ENCODE measurements at places on chromosomes 12 and 14. TPM values are rescaled to one million over a fixed set of nuclear protein-coding genes. Genes with fewer than 3 reads are reported as not detected.

Gene FBXO33
- total RNA-seq: 15.6 TPM

Gene GCH1
- 3.3 TPM for total RNA-seq

Gene RPS6KA5
- 1.4 TPM for total RNA-seq

Gene NXPH4
- total RNA-seq: 0.88 TPM

DNA sequence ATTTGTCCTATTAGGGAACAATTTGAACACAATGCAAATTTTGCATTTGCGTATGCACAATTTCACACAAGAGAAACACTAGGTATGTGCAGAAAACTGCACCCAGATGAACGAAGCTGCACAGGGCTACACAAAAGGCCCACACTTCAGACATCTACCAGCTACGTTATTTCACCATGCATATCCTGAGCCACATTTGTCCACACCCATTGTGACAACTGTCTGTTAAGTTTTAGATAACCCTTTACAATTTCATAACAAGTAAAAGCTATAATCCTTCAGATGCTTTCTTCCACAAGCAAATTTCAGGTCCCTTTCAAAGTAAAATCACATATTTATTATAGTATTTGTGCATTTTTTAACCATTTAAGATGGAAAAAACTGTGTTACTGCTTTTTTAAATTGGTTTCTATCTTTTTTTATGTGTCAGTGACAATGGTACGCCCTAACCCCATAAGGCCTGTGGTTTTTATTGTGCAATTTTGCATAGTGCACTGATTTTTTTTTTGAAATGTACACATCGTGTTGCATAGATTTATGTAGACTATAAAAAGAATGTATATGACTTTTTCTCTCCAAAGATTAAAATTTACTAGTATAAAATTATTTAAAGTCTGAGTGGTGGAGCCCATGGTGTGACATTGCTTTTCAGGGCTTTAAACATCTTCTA is 87.8 kb upstream of the BTG1 start:
- no peak for DNase-seq

DNA sequence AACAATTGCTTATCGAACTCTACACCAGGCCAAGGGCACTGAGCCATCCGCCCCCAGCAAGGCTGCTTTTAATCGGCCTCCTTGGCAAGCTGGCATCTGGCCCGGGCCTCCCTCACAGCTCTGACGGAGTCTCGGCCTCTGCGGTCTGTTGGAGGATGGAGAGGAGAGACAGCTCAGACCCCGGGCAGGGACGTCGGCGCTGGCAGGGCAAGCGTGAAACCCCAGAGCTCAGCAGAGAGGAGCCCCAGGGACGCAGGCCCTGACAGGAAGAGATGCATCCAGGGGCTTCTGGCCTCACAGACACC is 17.5 kb downstream of the CAMKK2 start:
- DNase-seq: no peak

- DNase-seq: no peak
Observed at GRCh38 chr14:55062517-55063351, 11.3 kb downstream of the MAPK1IP1L start.

DNA sequence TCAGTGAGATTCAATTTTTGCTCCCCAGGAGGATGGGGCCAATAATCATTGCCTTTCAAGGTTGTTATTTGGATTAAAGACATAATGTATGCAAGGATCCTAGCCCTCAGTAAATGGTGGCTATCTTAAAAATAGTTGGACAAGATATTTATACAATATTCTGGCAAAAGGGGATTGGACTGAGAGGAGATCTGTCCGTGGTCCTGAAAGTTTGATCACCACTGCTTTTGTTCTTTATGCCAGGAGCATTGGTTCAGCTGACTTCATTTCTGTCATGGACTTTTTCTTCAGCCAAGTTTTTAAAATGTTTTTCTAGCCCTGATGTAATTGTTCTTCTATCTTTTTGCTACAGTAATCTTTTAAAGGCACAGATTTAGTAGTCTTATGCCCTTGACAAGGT is 70.2 kb upstream of the TCL1A start:
- DNase-seq: no peak

GRCh38 chr12:121754836-121755235 is 38.7 kb downstream of the RHOF start:
- DNase-seq: peak; percentile 32

- no peak for DNase-seq
Observed at GRCh38 chr14:79395061-79395460, 816.2 kb downstream of the DIO2 start.

DNA sequence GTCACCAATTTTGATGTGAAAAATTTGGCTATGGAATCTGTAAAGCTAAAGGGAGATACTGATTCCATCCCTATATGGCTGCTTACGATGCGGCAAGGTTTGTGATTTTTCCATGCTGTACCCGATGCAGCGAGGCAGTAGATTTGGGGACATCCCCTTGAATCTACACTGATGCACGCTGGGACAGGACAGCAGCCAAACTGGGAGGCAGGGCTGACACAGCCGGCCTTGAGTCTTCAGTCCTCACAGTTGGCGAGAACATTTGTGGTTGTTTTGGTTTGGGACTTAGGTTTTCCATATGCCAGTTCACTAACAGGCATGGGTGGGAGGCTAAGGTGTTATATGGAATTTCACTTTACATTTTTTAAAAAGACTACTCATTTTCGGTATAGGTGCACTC is 3.8 kb downstream of the GALNT16 start:
- DNase-seq: no peak

GRCh38 chr14:92409043-92409442 is 86.1 kb downstream of the SLC24A4 start:
- DNase-seq: no peak

- DNase-seq: no peak
Observed at GRCh38 chr12:71430756-71431155, 8.8 kb upstream of the LGR5 start.

GRCh38 chr12:49030714-49031572 is 12.4 kb upstream of the PRKAG1 start:
- peak; percentile 69 for DNase-seq

- DNase-seq: peak; percentile 95
Observed at GRCh38 chr14:77026930-77027537, 1.5 kb downstream of the IRF2BPL start.

DNA sequence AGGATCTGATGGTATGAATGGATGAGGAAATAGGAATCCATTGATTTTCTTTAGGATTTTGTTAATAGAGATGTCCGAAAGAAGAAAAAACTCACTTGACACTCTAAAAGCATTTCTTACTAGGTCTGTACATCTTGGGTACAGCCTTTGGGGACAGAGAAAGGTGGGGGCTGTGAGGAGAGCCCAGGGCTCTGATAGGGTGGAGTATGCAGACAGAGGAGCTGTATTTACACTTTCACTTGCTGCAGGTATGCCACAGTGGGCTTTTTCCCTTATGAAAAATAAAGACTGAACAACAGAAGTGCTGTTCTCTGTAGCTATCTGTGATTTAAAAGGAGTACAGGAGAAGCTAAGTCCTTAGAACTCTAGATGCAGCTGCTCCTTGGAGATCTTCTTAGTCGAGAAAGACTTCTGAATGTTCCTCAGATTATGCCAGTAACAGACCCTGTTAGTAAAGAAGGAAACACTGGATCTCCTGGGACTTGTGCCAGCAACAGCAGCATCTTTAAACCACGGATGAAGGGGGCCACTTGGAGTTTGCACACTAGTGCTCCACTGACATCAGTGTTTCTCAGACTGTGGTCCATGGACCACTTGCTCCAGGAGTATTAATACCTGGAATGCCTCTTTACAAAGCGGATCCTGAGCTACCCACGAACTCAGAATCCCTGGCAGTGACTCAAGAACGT is 19.4 kb upstream of the RTRAF start:
- DNase-seq: no peak

DNA sequence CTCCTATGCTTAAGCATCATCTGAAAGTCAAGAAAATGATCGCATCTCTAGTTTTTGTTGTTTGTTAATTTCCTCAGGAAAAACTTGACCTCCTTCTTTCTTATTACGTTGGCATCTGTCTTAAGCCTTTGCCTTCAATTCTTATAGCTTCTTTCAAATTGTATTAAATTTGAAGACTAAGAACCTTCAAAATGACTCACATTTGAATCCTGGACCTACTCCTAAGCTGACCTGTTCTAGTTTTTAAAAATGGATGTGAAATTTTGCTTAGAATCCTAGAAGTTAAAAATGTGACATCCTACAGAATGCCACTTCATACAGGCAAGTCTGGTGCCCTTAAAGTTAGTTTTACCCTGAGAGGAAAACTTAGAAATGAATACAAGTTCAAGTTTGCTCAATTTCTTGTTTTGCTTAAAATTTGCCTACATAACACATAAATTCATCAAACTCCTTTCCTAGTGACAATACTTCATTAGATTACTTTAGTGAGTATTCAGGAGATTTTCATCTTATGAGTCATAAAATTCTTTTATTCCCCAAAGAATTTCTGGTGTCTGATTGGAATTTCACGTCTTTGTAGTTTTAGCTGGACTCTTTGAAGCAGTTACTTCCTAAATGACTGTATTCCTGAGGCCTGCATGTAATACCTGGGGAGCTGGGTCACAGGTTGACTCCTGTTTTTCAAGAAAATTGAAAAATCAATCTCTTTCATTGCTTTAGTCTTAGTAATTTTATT is 152.3 kb downstream of the MSRB3 start:
- DNase-seq: no peak

Measured in osteoblast (primary cell).